ENCODE measurements at places on chromosomes 5 and 9.

DNA sequence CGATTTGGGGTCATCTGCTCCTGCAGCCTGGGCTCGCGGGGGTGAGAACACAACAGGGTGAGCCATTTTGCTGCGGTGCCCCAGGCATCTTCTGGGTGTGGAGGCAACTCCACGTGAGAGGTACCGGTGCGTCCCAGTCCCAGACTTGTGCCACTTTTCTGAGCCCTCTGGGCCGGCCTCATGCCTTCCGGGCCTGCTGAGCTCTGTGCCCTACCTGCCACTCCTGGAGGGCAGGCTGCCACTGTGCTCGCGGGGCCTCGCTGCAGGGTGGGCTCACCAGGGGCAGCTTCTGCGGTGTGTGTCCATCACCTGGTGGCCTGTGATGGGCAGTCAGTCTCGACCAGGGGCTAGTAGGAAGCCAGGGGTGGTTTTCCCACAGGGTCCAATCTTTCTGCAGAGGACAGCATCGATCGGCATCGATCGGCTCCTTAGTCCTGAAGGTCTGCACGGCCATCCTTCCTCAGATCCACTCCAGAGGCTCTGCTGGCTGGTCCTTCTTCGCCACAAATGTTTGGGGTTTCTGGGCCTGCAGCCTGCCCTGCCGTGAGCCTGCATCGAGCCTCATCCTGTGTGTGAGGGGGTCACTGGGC, 22.6 kb downstream of the IRX4 start:
- DNase-seq, result no peak

DNA sequence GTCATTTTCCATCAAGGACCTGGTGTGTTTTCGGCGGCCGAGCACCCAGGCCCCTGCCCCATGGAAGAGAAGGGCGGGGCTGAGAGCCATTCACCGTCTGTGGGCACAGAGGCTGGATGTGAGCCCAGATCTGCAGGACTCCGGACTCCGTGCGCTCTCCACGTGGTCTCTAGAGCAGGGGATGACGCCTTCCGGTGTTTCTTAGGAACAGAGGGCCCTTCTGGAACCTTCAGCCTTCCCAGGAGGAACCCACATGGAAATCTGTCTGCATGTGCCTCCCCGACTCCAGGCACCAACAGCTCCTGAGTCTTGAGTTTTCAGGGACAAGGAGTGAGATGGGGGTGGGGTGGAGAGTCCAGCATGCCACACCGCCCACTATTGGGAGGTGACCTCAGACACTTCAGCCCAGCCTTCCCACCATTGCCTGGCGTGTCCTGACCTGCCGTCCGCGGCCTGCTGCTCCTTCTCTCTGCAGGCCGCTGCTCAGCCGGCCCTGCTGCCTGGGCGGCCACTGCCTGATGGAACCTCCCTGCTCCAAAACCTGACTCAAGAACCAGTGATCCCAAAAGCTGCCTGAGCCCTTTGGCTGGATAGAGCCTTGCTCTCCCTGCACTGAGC, 2.4 kb upstream of the RXRA start:
- no peak for DNase-seq

DNA sequence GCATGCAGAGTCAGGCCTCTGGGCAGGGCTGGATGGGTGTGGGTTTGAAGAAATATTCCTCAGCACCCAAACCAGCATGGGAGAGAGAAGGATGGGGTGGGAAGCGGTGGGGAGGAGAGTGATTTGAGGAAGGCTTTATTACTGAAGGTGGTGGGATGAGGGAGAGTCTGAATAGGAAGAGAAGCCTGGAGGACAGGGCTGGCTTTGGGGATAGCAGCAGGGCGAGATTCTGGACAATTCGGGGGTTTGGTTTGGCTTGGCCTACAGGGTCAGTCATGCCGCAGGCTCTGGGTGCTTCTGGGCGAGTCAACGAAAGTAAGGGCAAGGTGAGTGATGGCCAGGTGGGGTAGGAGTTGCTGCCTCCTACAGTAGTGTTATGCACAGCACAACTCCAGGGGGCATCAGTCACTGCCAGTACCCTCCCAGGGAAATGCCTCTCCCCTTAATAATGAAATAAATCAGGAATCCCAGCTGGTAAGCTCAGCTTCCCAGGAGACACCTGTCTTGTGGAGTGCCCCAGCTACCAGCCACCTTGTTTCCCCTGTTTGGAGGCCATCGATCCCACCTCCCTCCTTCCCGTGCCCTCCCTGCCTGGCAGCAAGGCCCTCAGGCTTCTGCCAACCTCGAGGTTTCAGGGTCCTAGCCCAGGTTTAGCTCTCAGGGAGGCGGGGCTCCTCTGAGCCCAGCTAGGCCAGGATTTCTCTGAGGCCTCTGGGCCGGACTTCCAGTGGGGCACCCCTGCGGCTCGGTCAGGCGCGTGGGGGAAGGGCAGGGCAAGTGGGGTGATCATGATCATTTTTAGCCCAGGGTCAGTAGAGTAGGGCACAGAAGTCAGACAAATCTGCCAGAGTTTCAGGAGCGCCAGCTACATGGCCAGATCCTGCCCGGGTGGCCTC, 741 bp upstream of the NKX2-5 start:
- no peak for DNase-seq

DNA sequence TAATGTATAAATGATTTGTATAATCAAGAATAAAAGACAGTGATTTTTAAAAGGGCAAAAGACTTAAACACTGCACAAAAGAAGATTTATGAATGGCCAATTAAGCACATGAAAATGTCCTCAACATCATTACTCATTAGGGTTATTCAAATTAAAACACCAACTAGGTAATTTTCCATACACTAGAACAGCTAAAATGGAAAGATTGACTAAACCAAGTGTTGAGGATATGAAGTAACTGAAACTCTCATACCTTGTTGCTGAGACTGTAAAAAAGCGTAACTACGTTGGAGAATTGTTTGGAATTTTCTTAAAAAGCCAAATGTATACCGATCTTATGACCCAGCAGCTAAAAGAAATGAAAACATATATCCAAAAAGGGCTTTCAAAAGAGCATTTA, 144.9 kb downstream of the SGCD start:
- no peak for DNase-seq

DNA sequence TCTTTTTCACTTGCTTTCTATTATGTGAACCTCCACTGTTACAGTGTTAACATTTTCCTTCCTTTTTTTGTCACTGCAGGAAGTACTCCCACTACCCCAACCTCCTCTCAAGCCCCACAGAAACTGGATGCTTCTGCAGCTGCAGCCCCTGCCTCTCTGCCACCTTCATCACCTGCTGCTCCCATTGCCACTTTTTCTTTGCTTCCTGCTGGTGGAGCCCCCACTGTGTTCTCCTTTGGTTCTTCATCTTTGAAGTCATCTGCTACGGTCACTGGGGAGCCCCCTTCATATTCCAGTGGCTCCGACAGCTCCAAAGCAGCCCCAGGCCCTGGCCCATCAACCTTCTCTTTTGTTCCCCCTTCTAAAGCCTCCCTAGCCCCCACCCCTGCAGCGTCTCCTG, 18.8 kb downstream of the NUP214 start:
- no peak for DNase-seq

GRCh38 chr9:2216591-2216990, 201.4 kb downstream of the SMARCA2 start:
- DNase-seq, result no peak

DNA sequence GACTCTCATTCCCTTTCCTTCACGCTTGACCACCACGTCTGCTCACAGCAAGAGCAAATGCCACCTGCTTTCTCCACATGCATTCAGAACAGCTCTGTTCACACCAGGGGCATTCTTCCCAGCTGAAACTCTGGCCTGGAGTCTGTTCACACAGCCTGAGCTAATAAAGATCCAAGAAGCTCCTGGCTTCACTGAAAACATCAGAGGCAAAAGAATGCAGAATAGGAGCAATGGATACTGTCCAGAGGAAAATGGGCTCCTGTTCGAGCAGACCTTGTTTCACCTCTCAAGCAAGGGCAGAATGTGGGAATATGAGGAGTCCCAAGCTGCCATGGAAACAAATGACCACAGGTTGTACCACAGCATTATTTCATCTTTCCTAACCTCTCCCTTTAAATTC, 402.7 kb upstream of the TNC start:
- DNase-seq, result no peak

GRCh38 chr9:18473652-18474279, at the start of gene ADAMTSL1:
Gene ADAMTSL1 (plus strand): TSS chr9:18474153. CDS start chr9:18474233, 80 bp downstream.
- peak; percentile 43 for DNase-seq

DNA sequence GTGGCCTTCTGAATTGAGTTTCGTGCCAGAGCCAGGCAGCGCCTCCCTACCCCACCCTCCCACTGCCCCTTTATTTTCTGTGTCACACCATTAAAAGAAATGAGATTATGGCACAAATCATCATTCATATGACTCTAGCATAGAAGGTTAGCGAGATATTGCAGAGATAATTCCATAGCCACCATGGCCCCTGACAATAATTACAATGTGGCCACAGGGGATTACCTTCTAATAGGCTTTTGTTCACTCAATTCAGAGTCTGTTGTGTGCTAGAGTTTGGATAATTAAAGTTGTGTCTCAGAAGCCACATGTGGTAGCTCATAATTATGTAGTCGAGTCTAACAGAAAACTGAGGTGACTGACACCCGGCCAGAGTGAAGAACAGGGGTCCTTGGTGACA, 428.1 kb downstream of the ARHGEF28 start:
- no peak for DNase-seq
